ENCODE measurements at places on chromosomes 7 and 10.

GRCh38 chr10:28314211-28314610 is 11.3 kb upstream of the MPP7 start:
- no peak for DNase-seq

- no peak for DNase-seq
Measured at GRCh38 chr10:9766762-9767161, 1250.9 kb upstream of the CELF2 start.

DNA sequence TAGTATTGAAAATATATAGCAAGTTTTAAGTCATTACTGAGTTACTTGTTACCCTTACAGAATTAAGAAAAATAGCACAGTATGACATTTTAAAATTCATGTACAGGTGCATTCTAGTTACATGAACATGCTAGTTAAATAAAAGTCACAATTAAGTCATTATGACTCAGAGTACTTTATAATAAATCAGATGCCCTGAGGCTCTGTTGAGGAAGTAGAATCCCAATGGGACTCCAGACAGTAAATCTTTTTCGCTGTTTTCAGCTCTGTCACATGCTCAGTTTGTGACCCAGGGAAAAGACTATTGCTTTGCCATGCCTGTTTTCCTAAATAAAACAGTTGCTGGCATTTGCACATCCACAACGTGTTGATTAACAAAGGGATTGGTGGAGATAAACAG is 21.0 kb downstream of the NUDT13 start:
- no peak for DNase-seq

DNA sequence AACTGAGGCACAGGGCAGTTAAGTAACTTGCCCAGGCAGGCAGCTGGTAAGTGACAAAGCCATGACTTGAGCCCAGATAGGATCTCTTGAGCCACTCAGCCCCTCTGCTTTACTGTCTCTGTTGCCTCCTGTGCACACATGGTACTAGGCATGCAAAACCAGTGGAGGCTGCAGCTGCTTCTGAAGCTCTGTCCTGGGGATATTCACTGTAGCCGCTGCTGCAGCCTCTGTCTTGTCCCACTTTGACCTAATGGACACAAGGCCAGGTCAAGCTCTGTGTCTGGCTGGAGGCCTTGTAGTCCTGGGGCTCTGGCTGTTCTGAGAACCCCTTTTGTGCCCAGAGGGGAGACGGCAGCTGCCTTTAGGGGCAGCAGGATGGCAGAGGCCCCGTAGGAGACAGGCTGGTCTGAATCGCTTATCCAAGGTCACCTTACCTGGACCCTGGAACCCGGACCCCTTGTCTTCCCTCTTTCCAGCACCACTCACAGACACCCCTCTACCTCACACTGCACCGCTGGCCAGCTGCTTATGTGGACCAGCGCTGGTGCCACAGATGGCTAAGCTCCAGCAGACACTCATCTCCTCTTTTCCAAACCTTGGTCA is 57.6 kb downstream of the TSPAN15 start:
- no peak for DNase-seq

- peak; percentile 50 for DNase-seq
Measured at GRCh38 chr7:101625031-101625791, 3.9 kb downstream of the MYL10 start.

- DNase-seq = no peak
Measured at GRCh38 chr7:92665926-92666325, 75.7 kb upstream of the FAM133B start.

DNA sequence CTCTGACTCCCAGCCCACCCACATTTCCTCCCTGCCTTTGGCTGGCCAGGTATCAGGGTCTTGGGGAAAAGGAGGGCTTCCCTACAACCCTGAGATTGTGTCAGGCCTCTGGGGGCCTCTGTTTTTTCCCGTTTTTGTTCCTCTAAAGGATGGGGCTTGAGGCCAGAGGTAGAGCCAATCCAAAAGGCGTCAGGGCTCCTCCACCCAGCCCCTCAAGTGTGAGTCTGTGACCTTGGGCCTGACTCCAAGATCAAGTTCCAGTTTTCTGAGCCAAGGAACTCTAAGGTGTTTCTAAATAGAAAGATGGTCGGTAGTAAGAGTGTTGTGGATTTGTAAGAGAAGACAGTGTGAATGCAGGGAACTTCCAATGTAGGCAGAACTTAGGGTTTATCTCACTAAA is 6.6 kb downstream of the EEPD1 start:
- DNase-seq = no peak

GRCh38 chr7:121401896-121402295 is 5.8 kb upstream of the FAM3C start:
- no peak for DNase-seq

DNA sequence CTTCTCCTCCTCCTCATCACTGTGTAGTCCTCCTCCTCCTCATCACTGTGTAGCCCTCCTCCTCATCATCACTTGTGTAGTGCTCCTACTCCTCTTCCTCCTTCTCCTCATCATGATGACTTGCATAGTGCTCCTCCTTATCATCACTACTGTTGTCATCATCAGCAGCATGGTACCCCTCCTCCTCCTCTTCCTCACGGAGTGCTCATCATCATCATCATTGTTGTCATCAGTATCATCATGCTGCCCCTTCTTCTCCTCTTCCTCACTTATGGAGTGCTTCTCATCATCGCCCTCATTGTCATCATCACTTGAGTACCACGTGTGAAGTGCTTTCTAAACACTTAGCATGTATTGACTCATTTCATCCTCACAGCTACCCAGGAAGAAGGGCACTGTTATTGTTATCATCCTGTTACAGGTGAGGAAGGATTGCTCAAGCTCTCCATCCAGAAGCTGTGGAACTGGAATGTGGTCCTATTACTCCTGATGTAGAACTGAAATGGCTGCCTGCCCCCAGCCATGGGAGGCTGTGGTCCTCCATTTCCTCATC is 122.8 kb upstream of the SHH start:
- no peak for DNase-seq

DNA sequence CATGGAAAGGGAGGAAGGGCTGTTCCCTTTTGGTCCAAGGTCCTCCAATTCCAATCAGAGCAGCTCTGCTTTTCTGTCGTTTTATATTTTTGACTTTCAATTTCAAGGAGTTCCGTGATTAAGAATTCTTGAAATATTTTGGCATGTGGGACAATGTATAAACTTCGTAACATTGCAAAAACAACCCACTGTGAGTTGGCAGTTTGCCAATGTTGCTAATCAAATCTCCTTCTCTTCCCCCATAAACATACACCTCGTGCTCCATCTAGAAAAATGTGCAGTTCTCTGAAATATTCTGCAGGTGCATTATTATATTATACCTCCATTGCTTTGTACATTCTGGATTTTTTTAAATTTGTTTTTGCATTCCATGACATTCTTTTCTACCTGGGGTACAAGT is 49.8 kb downstream of the POU6F2 start:
- no peak for DNase-seq

DNA sequence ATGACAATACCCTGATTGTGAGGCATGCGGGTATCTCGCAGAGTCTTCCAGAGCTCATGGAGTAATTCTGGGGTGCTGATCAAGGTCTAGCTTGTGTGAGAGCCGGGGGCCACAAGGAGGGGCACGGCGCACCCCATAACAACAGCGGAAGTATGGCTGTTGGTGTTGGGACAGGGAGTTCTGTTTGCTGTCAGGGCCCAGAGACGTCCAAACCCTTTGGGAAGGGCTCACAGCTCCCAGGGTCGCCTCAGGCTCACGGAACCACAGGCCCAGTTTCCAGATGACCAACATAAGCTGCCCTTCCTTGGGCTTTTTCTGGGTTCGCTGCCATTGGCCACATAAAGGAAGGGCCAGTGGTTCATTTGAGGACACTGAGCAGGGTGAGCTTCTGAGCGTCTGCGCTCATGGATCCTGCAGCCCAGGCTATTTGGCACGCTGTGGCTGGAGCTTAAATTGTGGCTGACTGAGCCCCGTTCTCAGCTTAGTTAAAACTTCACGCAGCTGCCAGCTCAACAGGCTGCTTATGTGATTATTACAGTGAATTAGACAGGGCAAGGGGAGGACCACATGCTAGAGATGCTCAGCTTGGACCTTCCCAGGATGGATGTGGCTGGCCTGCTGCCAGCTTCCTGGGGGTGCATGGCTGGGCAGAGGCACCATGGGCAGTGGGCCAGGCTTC is 92.3 kb downstream of the DNAJB6 start:
- peak; percentile 11 for DNase-seq

GRCh38 chr7:155201325-155202087 is 96.2 kb upstream of the INSIG1 start:
- DNase-seq = no peak

DNA sequence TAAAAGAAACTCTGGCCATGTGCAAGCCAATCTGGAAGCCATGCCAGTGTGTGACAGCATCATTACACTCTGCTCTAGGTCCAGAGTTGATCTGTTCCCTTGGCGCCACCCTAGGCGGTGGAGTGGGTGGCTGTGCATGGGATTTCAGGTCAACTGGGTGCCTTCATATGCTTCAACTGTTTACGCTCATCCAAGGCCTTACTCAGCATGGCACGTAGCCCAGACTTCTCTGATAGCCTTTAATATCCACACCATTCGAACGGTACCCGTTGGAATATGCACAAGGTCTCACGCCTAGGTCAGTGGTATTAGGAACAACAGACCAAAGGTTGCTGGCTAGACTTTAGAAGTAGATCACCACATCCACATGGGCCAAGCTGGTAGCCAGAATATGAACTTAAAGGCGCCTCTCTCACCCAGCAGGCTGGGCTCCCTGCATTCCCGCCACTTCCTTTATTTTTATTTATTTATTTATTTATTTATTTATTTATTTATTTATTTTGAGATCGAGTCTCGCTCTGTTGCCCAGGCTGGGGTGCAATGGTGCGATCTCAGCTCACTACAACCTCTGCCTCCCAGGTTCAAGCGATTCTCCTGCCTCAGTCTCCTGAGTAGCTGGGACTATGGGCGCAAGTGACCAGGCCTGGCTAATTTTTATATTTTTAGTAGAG is 18.7 kb upstream of the ACHE start:
- no peak for DNase-seq
